Astrocyte (in vitro differentiated cells and primary cell): ENCODE measurements at places on chromosomes 2 and 18. TPM values are rescaled to one million over a fixed set of nuclear protein-coding genes. Genes with fewer than 3 reads are reported as not detected.
A peak's percentile ranks its signal among the peaks of the same experiment; 100 is the strongest.

Gene OTX1
- 0.30 TPM in 1 of 2 replicates, not detected in the other for total RNA-seq

Gene CCDC74A
- 6.5 and 7.2 TPM in 2 replicates for total RNA-seq

DNA sequence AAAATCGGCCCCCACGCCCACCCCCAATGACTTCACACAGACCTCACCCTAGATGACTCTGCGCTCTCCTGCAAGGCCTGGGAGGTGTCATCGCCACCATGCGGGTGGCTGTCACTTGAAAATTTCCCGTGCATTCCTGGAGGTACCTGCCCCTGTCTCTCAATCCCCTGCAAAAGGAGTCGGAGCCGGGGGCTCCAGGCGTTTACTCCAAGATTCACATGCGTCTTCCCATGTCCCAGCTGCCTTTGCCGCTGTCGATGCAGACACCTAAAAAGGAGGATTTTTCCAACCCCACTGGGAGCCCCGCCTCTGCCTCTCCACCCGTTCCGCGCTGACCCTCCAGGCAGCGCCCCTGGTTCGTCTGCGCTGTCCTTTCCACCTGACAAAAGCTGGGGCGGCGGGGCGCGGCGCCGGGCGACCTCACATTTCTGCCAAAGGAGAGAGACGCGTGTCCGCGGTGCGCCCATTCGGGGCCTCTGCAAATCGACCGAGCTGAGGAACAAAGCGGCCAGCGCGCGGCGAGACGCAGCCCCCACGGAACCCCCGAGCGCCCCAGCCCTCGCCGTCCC, 667 bp downstream of the REEP1 start:
- no peak for DNase-seq

- no peak for DNase-seq
Measured at GRCh38 chr2:48284621-48285212, 245.2 kb upstream of the STON1 start.

GRCh38 chr2:175884697-175885393, 117.2 kb downstream of the LNPK start:
- DNase-seq: no peak

DNA sequence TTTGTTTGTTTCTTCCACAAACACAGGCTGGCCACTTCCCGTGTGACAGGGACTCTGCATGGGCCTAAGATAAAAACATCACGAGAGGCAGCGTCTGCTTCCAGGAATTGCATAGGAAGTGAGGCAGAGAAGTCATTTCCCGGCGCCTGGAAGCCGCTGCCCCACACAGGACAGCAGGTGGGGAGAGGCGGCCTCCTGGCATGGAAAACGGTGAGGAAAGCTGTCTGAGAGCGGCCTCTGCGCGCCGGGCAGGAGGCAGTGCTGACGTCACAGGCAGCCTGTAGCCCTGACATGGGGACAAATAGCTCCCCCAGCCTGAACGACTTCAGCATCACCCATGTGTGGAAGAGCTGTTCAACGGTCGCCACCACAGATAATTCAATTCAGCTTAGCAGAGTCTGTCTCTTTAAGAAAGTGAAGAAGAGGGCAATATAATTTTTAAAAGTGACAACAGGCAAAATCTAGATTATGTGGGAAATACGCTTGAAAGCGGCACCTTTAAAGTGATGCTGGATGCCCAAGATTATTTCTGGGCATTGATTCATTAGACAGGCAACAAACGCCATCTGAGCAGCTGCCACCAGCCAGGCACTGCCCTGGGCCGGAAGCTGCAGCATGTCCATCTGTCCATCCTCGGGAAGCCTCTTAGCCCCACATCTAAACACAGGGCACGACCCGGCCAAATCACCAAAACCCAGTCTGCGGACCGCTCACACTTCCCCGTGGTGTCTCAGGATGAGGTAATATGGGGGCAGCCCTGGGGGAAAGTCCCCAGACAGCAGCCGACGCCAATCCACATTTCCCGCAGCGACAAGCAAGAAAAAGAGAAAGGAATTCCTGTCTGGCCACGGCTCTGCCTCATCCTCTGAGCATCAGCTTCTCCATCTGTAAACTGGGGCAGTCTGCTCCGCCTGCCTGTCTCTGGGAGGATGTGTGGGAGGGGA, 138.9 kb downstream of the PXDN start:
- peak; percentile 78 for DNase-seq

- peak; percentile 72 for DNase-seq
Measured at GRCh38 chr2:232979871-232980461, 33.1 kb downstream of the NGEF start.

DNA sequence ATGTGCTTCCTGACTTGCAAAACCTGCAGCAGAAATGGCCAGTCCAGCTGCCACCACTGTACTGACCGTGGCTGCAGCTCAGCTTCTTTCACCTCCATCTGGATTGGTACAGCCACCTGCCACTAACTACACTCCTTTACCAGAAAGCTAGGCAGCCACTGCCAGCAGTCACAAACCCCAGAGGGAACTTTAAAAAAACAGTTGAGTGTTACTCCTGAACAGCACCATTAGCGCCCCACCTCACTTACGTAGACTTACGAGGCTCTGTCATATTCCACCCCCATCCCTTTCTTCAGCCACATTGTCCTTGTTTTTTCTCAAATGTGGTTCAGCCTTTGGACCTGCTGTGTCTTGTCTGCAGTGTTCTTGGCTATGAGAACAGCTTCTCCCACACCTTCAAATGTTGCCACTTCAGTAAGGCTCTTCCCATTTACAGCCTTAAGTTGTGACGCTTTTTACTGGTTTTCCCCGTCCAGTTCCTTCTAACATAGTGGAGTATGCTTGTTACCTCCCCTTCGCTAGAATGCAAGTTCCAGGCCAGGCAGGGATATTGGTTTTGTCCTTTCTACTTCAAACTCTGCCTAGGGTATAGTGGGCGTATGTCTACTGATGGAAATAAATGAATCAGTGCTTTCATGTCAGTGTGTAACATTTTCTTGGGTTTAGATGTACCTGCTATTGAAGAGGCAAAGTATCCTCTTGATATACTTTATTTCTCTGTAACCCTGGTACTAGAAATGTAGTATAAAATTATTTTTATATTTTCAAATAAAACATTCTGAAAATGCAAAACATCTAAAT, 17.0 kb downstream of the HNRNPA3 start:
- DNase-seq: no peak

GRCh38 chr18:5175378-5175777, 21.7 kb downstream of the AKAIN1 start:
- DNase-seq: no peak

- DNase-seq: no peak
Measured at GRCh38 chr2:230873661-230874401, 9.1 kb downstream of the ITM2C start.

- DNase-seq: no peak
Measured at GRCh38 chr2:119426801-119427395, 4.8 kb upstream of the TMEM37 start.

GRCh38 chr2:178513876-178514275, 33.6 kb downstream of the PLEKHA3 start:
- peak; percentile 54 for DNase-seq

- no peak for DNase-seq
Measured at GRCh38 chr2:145806546-145806945, 1286.6 kb upstream of the ZEB2 start.
